ENCODE measurements at places on chromosomes 1 and 21. TPM values are rescaled to one million over a fixed set of nuclear protein-coding genes. Genes with fewer than 3 reads are reported as not detected.
A peak's percentile ranks its signal among the peaks of the same experiment; 100 is the strongest.

GRCh38 chr1:152043870-152044269 lies 7.1 kb upstream of the S100A11 start:
- no peak for DNase-seq

GRCh38 chr1:156640842-156641706 lies 843 bp upstream of the BCAN start:
- no peak for DNase-seq

C8A gene
- not detected for total RNA-seq

DNA sequence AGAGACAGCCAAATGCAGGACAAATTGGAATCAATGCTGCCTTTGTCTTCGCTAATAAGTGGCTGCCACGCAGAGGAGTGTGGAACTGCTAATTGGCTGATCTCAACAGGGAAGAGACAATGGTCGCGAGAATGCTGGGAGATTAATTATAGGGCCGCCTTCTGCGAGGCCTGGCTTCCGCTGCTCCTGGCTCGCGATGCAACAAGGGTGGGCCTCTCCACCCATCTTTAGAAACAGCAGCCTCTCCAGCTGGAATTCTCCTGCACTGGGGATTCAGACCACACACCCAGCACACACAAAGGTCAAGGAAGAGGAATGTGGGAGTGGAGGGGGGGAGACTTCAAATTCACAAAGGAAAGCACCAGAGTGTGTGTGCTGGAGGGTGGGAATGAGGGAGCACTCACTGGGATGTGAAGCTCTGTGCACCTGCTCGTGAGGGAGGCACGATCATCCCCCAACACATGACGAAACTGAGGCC lies 200.7 kb upstream of the GRIK3 start:
- no peak for DNase-seq

- peak; percentile 33 for DNase-seq
Measured at GRCh38 chr1:159076438-159077119, at the start of gene AIM2. Gene AIM2, minus strand, starts transcription at chr1:159076766. Its CDS starts 3,267 bp downstream, at chr1:159073499.

PTCH2 gene
- 0.03 TPM for total RNA-seq

FCER1A gene
- total RNA-seq = not detected

ADAM30 gene
- not detected for total RNA-seq

SPRR2F gene
- 0.51 TPM for total RNA-seq

C4BPB gene
- total RNA-seq = not detected

PLCH2 gene
- 0.03 TPM for total RNA-seq

GRCh38 chr21:46372014-46372485 lies 48.1 kb downstream of the PCNT start:
- no peak for DNase-seq

PLA2G2F gene
- not detected for total RNA-seq

RGS5 gene
- total RNA-seq = 1.7 TPM

BCAR3 gene
- total RNA-seq = 34.5 TPM
